ENCODE measurements at places on chromosomes 16 and 17.

GRCh38 chr16:81185416-81185815, 53.1 kb upstream of the BCO1 start:
- no peak for DNase-seq

DNA sequence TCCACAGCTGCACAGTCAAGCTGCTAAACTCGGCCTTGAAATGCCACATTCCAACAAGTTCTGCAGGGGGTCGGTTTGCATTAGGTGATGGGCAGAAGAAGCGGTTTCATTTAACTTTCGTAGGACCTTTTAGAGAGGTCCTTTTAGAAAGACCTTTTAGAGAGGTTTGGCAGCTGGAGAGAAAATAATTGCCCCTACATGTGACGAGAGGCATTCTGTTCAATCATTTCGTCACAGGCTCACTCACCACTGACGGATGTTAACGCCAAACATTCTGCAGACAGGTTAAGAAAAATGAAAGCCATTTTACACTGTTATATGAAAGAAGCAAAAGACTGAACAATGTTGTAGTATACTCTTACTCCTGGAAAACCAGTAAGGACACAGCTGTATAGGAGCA, 76.5 kb upstream of the ZNF423 start:
- no peak for DNase-seq

DNA sequence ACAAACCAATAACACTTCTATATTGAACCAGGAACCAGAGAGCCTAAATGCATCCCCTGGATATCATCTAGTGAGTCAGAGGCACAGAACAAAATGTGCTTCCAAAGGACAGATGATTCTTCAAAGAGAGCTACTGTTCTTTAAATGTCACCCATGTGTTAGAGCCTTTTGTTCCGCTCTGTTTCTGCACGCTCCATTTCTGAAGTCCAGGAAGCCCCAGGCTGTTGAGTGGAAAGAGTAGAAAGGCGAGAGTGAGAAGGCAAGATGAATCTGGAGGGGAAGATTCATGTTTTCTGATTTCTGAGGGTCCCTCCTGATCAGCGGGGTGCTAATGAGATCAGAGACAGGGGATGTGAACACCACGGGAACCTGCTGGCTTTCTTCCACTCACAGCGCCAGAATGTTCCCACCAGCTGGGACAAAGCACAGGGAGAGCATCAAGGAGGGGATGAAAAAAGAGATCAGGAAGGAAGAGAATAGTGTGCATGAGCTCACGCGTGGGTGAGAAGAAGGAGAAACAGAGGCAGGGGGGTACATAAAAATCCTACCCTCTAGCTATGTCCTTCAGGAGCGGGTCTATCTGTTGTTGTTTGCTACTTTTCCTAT, 559.9 kb upstream of the HSBP1 start:
- DNase-seq: no peak

DNA sequence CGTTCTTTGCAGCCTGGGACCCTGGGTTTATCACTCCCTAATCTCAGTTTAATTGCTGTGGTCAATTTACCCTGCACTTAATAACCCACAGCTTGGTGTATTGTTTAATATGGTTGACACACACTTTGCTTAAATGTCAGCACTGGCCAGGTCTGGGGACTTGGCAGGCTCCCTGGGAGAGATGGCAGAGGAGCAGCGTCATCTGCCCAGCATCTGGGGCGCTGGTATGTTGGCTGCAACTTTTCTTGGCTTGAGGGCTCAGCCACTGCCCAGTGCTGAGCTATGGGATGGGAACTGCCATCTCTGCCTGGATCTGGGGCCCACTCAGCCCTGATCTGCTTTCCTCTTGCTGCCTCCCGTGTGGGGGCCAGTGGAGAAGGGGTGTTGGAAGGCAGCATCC, 115.7 kb upstream of the IRX3 start:
- no peak for DNase-seq

DNA sequence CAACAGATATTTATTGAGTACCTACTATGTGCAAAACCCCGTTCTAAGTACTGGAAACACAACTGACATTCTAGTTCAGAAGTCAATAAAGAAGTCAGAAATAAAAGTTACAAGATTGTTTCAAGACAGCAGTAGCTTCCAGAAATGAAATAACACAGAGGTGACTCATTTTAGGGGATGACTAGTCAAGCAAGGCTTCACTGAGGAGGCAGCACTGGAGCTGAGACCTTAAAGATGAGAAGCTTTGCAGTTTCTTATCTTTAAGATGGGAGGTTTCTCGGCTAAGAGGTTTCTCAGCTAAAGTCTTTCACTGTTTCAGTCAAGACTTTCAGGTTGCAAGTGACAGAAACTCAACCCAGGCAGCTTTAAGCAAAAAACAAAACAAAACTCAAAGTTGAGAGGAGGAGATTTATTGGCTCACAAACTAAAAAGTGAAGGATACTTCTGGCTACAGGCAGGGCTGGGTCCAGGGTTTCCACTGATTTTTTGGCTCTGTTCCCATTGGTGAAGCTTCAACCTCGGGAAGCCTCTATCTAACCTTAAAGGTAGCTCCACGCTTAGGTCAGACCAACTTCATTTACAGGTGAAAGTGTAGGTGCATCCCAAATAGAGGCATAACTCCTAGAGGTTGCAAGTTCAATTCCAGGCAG, 7.4 kb upstream of the MMP2 start:
- DNase-seq: peak; percentile 37

DNA sequence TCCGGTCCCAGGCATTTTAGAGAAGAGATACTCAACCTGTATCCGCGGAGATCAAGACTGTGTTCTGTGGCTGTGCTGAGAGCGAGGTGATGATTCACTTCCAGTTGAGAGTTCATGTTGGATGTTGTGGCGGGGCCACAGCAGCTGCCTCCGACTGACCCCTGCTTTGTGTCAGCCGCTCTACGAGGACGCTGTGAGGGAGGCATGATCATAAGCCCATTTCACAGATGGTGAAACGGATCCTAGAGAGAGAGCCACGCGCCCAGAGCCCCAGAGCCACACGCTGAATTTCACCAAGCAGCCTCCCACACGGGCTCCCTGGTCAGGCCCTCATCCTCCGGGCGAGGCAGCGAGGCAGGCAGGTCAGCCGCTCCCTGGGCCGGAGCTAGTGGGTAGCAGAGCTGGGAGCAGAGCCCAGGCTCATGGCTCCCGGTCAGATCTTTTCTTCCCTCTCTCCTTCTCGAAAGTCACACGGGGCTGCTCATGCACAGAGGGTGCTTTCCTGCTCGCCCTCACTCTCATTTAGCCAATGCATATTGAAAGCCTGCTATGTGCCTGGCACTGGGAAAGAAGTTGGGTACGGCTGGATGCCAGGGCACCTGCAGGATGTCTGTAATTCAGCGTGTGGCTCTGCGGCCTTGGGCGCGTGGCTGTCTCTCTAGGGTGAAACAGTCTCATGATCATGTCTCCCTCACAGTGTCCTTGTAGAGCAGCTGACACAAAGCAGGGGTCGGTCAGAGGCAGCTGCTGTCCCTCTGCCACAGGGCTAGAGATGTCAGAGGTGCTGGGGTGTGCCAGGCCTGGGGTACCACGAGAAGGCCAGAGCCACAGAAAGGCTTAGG, 155.6 kb upstream of the CHMP6 start:
- DNase-seq: no peak

- DNase-seq: no peak
Observed at GRCh38 chr16:22092143-22092933, at the start of gene VWA3A. VWA3A (plus strand) TSS chr16:22092541; CDS start chr16:22092638, 97 bp downstream.

- no peak for DNase-seq
Observed at GRCh38 chr17:47280072-47280811, 26.6 kb downstream of the ITGB3 start.

GRCh38 chr17:31466096-31466760, 74.8 kb downstream of the RAB11FIP4 start:
- DNase-seq: no peak

DNA sequence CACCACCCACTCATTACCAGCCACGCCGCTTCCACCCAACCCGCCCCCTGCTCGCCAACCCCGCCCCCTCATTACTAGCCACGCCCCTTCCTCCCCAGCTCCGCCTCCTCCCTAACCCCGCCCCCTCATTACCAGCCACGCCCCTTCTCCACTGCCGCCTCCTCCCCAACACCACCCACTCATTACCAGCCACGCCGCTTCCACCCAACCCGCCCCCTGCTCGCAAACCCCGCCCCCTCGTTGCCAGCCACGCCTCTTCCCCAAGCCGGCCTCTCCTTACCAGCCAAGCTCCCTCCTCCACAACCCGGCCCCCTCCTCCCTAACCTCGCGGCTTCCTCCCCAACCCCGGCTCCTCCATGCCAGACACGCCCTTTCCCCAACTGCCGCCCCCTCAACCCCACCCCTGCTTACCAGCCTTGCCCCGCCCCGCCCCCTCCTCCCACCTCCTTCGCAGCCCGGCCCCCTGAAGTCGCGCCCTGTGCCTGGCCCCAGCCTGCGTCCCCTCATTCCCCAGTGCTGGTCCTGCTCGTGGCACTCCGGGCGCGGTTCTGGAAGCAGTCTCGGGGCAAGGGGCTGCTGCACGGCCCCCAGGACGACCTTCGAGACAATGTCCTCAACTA, 7.3 kb downstream of the SLC22A31 start:
- peak; percentile 71 for DNase-seq

DNA sequence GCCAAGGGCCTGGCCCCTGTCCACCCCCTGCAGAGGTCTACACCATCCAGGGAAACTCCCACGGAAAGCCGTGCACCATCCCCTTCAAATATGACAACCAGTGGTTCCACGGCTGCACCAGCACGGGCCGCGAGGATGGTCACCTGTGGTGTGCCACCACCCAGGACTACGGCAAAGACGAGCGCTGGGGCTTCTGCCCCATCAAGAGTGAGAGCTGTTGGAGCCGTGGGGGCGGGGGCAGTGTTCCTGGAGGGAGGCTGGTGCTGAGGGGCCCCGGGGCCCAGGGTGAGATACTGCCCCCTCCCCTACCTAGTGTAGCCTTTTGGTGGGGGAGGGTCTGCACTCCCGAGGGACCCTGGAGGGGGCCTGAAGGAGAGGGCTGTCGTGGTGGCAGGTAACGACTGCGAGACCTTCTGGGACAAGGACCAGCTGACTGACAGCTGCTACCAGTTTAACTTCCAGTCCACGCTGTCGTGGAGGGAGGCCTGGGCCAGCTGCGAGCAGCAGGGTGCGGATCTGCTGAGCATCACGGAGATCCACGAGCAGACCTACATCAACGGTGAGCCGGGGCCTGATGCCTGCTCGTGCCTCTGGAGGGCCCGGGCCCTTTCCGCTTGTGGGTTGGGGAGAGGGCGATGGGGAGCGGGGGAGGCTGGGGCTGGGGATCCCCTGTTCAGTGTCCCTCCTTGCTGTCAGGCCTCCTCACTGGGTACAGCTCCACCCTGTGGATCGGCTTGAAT, 38.8 kb downstream of the MRC2 start:
- DNase-seq: no peak

DNA sequence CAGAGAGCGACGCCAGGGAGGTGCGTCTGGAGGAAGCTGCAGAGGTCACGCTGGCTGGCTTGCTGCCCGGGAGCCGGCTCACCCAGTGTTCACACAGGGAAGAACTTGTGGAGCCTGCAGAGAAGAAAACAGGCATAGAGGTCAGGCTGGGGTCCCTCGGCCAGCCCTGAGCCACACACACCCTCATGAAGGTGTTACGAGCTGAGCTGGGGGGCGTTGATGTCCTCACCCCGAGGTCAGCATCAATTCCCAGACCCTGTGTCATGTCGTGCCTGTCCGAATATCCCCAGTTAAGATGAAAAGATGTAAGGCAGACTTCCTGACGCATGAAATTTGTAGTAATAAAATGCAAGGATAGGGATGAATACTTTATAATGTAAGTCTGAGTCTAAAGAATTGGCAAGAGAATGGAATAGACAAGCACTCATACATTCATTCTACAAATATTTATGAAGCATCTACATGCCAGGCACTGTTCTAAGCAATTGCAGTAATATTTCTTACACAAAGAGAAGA, 77.1 kb downstream of the USP31 start:
- DNase-seq: no peak

DNA sequence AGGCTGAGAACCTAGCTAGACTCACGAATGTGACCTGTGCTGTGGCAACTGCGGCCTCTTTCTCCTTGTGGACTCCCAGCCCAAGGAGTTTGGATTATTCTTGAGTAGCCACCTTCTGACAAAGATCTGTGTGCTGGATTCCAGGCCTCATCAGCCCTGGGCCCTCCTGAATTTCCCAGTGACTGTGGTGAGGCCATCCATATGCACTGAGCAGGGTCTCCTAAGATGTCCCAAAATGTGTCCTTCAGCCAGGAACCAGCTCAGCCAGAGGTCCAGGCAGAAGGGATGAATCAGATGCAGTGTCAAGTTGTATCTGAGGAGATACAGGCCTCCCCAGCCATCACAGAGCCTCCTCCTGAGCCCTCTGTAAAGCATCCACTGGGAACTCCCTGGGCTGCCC, 124.5 kb downstream of the CCDC182 start:
- DNase-seq: no peak

Measured in stimulated activated CD4-positive, alpha-beta T cell treated with anti-CD3 and anti-CD28 coated beads, Interleukin-15, amount 100 ng/mL, for 24 hours (primary cell).